ENCODE measurements at places on chromosomes 7 and 10. TPM values are rescaled to one million over a fixed set of nuclear protein-coding genes. Genes with fewer than 3 reads are reported as not detected.

GRCh38 chr7:51279391-51280023, 37.1 kb downstream of the COBL start:
- no peaks in the 10 kb centered on the region for H3K36me3 ChIP-seq
- no peak for DNase-seq
- H3K27ac ChIP-seq, result no peak overlapping the region
- no peak overlapping the region for H3K4me3 ChIP-seq
- H3K27me3 ChIP-seq, result no peaks in the 10 kb centered on the region

- H3K27ac ChIP-seq, result no peak overlapping the region
- DNase-seq, result no peak
- H3K27me3 ChIP-seq, result no peaks in the 10 kb centered on the region
- no peak overlapping the region for H3K4me3 ChIP-seq
Measured at GRCh38 chr10:125262920-125263319, 102.6 kb upstream of the CTBP2 start.

DNA sequence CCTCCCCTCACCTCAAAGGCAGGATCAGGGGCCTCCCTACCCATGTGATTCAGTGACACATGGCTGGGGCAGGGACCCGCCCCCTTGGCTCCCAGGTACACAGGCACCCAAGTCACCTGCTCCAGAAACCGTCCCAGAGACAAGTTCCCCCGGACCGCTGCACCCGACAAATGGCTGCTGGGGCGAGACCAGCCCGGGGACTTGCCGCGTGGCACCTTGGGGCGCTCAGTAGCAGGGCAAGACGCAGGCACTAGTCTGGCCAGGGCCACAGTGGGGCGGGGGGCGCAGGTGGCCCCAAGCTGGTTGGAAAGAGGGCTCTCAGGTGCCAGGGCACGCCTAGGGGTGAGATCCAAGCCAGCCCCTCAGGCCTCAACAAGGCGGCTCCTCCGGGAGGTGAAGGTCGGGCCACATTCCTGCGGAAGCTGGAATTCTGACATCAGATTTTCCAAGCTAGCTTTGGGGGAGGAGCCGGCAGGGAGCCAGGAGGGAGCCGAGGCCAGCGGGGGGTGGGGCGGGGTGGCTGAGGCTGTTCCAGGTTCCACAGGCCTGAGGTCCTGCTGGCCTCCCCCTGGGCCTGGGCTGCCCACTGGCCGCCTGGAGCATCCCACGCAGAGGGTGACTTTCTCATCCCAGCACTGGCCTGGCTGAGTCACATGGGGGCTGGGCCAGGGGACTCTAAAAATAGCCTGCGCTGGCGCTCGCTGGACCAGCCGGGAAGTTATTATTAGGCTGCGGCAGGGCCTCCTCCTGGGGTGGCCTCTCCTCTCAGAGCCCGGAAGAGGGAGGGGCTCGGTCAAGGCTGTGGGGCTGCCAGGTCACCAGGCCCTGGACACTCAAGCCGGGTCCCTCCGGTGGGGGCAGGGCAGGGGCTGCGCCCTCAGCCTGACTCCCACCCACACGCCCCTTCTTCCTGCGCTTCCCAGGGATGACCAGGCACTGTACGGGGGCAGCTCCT, 20.5 kb upstream of the INPP5A start:
- peak; percentile 90 for DNase-seq
- peak overlapping the region; percentile 90 for H3K27ac ChIP-seq
- no peaks in the 10 kb centered on the region for H3K27me3 ChIP-seq
- H3K4me1 ChIP-seq, result peaks cover 60% of the 10 kb centered on the region

- H3K27me3 ChIP-seq, result no peaks in the 10 kb centered on the region
- H3K4me1 ChIP-seq, result peaks cover 38% of the 10 kb centered on the region
- H3K4me3 ChIP-seq, result no peak overlapping the region
- no peaks in the 10 kb centered on the region for H3K36me3 ChIP-seq
- H3K27ac ChIP-seq, result no peak overlapping the region
Measured at GRCh38 chr10:31920538-31920937, 8.1 kb downstream of the ARHGAP12 start.

- no peak overlapping the region for H3K27ac ChIP-seq
- H3K27me3 ChIP-seq, result no peaks in the 10 kb centered on the region
- no peaks in the 10 kb centered on the region for H3K36me3 ChIP-seq
Measured at GRCh38 chr10:124328477-124329220, 90.1 kb downstream of the OAT start.

- DNase-seq, result no peak
- H3K4me3 ChIP-seq, result no peak overlapping the region
- no peak overlapping the region for H3K27ac ChIP-seq
- H3K4me1 ChIP-seq, result no peaks in the 10 kb centered on the region
- no peaks in the 10 kb centered on the region for H3K27me3 ChIP-seq
Measured at GRCh38 chr7:43431020-43431595, 151.8 kb upstream of the STK17A start.

RAMP3 gene
- 14.0 TPM for total RNA-seq
